ENCODE measurements at places on chromosomes 2 and 18.

DNA sequence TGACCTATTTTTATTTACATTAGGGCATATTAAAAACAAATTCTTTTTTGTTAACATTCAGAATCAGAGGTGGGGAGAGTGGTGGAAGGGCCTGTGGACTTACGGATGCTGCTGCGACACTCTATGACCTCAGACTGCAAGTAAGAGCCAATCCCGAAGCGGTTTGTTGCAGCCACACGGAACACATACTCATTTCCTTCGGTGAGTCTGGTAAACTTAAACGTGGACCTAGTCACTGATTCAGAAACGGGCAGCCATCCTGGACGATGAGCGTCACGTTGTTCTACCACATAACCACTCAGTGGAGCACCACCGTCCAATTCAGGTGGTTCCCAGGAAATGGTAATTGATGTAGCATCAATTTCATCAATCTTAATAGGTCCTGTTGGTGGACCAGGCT lies 61.9 kb downstream of the PLEKHA3 start:
- DNase-seq: no peak

GRCh38 chr2:715038-715437 lies 37.8 kb upstream of the TMEM18 start:
- DNase-seq: no peak

DNA sequence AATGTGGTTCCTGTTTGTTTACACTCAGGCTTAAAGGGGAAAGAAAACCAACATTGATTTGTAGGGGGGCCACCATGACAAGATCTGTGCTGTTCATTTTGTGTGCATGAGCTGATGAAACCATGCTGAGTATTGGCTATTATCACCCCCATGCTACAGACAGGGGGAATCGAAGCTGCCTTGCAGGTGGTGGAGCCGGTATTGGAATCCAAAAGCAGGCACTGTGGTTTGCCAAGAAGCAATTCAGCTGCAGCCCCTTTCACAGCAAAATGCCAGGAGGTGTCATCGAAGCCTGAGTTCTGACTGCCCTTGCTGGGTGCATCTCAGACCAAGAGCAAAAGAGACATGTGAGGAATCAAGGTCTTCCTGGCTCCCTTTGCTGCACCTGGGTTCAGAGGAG lies 221.9 kb downstream of the UXS1 start:
- DNase-seq: no peak

GRCh38 chr2:222307978-222308730 lies 9.4 kb upstream of the PAX3 start:
- no peak for DNase-seq

DNA sequence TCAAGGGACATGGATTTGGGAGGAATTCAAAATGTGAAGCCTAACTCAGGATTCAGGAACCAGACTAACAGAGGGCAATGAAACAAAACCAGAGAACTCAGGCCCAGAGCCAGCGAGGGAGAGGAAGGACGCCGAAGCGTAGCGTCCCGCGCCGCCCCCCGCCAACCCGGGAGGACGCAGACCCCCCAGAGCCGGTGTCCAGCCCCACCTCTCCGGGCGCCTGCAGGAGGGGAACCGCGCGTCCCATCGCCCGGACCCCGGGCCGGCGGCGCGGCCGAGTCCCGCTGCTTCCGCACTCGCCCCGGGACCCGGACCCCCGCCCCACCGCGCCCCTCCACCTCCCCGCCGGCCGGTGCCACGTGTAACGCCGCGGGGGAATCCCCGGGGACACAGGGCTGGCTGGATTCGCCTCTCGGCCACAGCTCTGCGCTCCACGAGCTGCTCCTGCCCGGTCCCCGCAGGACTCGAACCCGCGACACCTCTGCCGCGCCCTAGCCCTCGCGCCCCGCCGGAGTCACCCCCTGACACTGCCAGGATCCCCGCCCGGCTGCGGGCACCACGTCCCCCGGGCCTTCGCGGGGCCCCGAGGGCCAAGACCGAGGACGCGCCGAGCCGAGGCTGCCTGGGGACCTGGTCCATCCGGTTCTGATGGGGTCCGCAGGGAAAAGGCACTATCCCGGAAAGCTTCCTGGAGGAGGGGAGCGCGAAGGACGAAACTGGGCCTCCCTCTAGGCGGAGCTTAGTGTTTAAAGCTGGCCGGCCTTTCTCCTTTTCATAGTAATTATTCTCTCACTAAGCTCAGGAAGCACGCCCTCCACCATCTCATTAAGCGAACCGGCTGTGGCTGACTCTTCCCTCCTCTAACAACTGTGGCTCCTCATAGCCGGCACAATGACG lies 40.4 kb upstream of the FAM124B start:
- DNase-seq: no peak

- no peak for DNase-seq
These were observed 38.4 kb downstream of the EPAS1 start for GRCh38 chr2:46335391-46336282.

- DNase-seq: no peak
These were observed 998.8 kb upstream of the LRRTM1 start for GRCh38 chr2:81303321-81303720.

DNA sequence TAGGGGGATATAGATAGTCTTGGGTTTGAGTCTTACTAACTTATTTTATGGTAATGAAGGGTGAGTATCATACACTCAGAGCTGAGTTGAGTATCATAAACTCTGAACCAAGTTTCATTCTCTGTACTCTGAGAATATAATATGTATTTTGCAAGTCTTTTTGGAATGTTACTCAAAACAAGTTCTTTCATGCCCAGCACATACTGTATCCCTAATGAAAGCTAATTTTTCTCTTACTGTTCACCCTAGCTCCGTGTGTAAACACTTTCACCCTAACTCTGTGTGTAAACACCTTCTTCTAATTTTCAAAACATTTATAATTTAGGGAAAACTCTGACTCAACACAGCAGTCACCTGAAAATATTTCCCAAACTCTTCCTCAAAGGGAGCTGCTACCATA lies 29.7 kb upstream of the CHST9 start:
- no peak for DNase-seq

GRCh38 chr18:58616446-58616845 lies 12.4 kb downstream of the ALPK2 start:
- no peak for DNase-seq

DNA sequence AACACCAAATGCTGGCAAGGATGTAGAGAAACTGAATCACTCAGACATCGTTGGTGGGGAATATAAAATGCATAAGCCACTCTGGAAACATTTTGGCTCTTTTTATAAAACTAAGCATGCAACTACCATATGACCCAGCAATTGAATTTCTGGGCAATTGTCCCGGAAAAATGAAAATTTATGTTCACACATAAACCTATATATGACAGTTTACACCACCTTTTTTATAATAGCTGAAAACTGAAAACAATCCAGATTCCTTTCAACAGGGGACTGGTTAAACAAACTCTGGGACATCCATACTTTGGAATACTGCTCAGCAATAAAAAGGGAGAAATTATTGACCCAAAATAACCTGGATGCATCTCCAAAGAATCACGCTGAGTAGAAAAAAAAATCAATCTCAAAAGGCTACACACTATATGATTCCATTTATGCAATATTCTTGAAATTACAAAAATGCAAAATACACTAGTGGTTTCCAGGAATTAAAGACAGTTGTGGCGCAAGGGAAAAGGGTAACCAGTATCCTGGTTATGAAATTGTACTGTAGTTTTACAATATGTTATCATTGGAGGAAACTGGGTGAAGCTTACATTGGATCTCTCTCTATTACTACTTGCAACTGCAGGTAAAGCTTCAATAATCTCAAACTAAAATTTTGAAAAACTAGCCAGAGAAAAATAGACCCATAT lies 130.2 kb upstream of the PID1 start:
- DNase-seq: no peak

GRCh38 chr18:31099450-31100230 lies 2.6 kb downstream of the DSC2 start:
- no peak for DNase-seq

DNA sequence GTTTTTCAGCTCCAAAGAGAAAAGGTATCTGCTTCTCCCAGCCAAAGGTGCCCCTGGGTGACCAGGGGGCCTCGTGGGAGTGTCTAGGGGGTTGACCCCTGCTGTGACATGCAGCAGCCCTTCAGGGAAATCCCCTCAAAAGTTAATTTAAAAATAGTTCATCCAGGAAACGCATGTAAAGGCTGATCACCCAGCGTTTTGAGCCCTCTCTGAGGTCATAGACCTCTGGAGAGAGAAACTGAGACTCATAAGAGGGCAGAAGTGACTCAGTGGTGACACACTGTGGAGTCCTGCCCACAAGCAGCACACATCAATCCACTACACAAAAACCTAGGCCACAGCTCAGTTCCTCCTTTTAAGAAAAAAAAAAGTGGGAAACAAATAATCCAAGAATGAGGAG lies 11.9 kb downstream of the GAL3ST2 start:
- no peak for DNase-seq

DNA sequence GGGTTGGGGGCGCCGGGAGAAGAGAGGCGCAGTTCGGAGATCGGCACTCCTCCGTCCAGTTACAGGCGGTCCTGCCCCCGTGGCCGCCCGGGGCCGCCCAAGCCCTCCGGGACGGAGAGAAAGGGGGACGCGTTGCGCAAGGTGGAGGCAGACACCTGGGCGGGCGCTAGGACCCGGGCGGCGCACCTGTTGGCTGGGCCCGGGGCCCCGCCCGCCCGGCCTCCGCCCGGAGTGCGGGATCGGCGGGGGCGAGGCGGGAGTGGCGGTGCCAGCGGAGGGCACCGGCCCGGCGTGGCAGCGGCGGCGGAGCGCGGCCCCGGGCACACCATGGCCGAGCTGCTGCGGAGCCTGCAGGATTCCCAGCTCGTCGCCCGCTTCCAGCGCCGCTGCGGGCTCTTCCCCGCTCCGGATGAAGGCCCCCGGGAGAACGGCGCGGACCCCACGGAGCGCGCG lies at the start of gene SGPP2:
SGPP2 (plus strand) TSS at position 268 of the 453 bp plus-strand sequence; CDS start at position 328, 60 bp downstream.
- peak; percentile 10 for DNase-seq

DNA sequence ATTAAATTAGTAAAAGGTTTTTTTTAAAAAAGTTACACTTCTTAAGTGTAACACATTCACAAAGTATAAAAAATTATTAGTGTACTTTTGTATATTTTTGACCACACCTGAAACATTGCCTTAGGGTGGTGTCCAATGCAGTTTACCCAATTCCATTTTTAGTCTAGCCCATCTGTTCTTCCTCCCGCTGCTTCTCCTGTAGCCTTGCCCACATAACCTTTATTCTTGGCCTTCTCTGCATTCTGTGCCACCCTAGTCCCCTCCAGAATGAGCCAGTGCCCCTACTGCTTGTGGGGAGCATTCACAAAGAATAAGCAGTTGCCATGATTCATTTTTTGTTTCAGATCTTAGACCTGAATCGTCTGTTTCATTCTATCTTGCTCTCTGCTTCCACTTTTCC lies 78.4 kb upstream of the MYT1L start:
- no peak for DNase-seq

DNA sequence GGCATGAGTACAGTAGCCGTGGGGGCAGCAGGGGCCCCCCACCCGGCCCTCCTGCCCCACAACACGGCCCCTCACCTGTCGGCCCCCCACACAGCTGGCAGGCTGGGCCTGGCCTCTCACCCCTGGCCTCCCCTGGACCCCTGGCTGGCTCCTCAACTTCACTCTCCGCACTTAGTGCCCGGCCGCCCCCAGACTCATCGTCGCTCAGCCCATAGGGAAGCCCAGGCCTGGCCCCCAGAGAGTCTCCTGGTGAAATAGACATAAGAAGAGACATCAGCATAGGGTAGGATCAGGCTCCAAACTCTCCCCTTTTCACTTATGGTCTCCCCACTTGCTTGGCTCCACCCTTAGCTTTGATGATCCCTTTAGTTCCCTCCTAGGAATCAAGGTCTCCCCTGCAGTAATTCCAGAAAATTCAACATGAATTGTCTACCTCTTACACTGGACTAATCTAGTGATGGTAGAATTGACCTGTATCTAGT lies 1.7 kb downstream of the ZNF513 start:
- DNase-seq: no peak

Data from T-helper 9 cell (primary cell).